ENCODE measurements at places on chromosomes 16 and 17.
A peak's percentile ranks its signal among the peaks of the same experiment; 100 is the strongest.

DNA sequence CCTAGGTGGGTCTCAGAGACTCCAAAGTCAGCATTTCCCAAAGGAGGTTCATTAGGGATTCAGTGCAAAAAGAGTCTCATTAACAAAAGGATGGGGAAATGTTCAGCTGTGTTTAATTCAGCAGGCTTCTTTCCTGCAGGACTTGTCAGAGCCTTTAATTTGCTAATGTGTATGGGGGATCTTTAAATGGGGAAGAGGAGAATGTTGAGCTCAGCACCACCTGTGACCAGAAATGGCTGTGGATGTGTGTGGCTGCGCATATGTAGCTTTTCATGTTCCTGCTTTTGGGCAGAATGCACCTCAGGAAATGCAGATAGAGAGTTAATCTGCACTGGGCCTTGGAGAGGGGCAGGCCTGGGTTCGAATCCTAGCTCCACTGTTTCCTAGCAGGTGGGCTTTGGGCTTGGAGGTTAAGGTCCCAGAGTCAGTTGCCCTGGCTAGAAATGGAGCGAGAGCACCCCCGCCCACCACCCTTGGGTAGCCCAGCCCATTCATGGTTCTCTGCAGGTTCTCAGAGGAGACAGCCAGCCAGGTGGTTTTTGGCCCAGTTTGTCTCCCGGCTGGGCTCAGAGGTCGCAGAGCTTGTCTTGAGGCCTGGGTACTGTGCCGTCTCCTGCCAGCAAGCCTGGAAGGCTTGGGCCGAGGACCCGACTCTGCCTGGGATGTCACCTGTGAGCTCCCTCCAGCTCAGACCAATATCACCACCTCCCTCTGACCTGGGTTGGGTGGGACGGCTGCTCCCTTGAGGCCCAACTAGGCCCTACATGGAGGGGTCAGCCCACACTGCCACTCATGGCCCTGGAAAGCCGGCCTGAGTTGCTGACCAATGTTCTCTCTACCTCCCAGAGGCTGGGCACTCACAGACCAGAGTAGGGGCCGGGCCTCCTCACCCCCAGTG is 9.3 kb downstream of the ADCY7 start:
- H3K27me3 ChIP-seq, result no peaks in the 10 kb centered on the region
- DNase-seq, result peak; percentile 42
- H3K4me3 ChIP-seq, result no peak overlapping the region

- no peaks in the 10 kb centered on the region for H3K27me3 ChIP-seq
- H3K36me3 ChIP-seq, result no peaks in the 10 kb centered on the region
- peaks cover 23% of the 10 kb centered on the region for H3K4me1 ChIP-seq
Observed at GRCh38 chr17:79017546-79018369, 6.2 kb upstream of the C1QTNF1 start.

DNA sequence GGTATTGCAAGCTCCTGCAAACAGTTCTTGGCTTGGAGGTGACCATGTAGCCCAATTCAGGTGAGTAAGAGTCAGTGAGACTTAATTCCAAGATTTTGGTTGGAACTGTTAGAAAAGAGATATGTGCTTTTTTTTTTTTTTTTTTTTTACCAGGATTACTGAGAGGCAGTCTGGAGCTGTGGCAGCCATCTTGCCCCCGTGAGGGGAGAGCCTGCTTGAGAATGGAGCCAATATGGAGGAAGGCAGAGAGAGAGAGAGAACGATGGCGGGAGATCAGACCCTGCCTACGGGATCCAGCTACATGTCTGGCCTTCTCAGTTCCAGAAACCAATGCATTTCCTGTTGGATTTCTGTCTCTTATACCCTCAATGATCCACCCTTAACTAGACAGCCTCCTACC is 97.8 kb downstream of the MYH11 start:
- no peak for DNase-seq
- no peaks in the 10 kb centered on the region for H3K36me3 ChIP-seq
- no peak overlapping the region for H3K4me3 ChIP-seq
- H3K27ac ChIP-seq, result no peak overlapping the region

GRCh38 chr17:51152766-51153209 is 571 bp upstream of the NME1 start:
- peak overlapping the region; percentile 59 for H3K27ac ChIP-seq
- no peak for DNase-seq
- H3K4me1 ChIP-seq, result peaks cover 13% of the 10 kb centered on the region
- no peaks in the 10 kb centered on the region for H3K27me3 ChIP-seq

DNA sequence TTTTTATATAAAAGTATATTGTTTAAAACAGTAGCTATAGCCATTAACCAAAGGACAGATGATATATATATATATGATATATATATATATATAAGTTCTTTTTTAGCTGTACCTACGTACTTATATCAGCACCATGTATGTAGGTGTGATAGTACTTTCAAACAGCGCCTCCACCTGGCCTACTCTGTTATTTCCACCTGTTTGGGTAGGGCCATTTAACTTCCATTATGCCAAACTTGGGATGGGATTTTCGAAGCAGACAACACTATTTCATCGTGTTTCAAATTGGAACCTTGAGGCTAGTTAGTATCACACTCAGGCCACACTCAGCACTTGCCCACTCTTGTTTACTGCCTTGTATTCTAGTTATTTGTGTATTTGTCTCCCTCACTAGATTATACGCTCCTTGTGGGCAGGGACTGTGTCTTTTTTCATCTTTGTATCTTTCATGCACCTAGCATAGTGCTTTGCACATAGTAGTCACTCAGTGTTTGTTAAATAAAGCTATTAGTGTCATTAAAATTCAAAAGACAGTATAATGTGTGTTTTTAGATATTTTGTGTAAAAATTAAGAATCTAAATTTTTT is 11.8 kb upstream of the CLTC start:
- peaks cover 69% of the 10 kb centered on the region for H3K36me3 ChIP-seq
- H3K27me3 ChIP-seq, result no peaks in the 10 kb centered on the region
- DNase-seq, result no peak
- H3K4me1 ChIP-seq, result no peaks in the 10 kb centered on the region

DNA sequence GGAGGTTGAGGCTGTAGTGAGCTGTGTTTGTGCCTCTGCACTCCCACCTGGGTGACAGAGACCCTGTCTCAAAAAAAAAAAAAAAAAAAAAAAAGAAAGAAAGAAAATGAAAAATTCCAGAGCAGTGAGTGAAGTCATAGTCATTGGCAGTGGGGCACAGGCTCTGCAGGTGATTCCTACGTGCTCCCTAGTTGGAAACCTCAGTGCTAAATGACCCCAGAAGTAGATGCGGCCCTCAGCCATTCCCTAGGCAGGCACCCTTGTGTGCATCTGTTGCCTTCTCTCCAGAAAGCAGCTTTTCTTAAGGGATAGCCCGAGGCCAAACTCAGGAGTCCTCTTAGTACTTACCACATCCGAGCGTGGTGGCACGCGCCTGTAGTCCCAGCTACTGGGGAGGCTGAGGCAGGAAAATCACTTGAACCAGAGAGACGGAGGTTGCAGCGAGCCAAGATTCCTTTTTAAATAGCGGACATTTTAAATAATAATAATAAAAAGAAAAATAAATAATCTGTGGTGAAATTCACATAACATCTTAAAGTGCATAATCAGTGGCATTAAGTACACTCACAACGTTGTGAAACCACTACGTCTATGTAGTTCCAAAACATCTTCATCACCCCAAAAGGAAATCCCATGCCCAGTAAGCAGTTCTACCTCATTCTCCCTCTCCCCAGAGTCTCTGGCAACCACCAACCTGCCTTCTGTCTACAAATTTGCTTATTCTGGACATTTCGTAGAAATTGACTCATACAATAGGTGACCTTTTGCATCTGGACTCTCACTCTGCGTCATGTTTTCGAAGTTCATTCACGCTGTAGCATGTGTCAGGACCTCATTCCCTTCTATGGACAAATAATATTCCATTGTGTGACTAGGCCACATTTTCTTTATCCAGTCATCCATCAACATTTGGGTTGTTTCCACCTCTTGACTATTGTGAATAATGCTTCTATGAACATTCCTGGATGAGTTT is 12.5 kb upstream of the SPHK1 start:
- DNase-seq, result peak; percentile 73
- no peaks in the 10 kb centered on the region for H3K27me3 ChIP-seq
- H3K36me3 ChIP-seq, result no peaks in the 10 kb centered on the region
- H3K4me1 ChIP-seq, result peaks cover 34% of the 10 kb centered on the region
- peak overlapping the region; percentile 97 for H3K27ac ChIP-seq

DNA sequence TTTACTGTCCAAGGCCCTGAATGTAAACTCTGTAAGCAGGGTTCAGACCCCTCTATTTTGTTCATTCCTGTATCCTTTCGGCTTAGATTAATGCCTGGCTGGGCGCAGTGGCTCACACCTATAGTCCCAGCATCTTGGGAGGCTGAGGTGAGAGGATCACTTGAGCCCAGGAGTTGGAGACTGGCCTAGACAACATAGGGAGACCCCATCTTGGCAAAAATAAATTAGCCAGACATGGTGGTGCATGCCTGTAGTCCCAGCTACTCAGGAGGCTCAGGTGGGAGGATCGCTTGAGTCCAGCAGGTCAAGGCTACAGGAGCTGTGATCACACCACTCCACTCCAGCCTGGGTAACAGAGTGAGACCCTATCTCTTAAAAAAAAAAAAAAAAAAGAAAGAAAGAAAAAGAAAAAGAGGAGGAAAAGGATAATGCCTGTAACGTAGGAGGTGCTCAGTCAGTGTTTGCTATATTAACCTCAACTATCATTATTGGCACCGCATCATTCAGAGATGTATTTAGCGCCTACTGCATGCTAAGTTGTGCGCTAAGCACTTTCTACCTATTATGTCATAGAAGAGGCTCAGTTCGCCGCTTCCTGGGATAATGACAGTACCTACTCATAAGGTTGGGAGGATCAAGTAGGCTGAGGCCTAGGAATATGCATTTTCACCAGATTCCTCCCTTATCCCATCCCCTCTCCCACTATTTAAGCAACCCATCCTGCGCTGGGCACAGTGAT is 5.0 kb downstream of the SOCS1 start:
- no peaks in the 10 kb centered on the region for H3K36me3 ChIP-seq
- no peaks in the 10 kb centered on the region for H3K27me3 ChIP-seq
- no peaks in the 10 kb centered on the region for H3K4me1 ChIP-seq
- H3K4me3 ChIP-seq, result no peak overlapping the region
- H3K27ac ChIP-seq, result no peak overlapping the region

GRCh38 chr16:85369060-85369459 is 244.1 kb upstream of the GSE1 start:
- H3K36me3 ChIP-seq, result no peaks in the 10 kb centered on the region
- DNase-seq, result no peak
- H3K4me3 ChIP-seq, result no peak overlapping the region
- H3K4me1 ChIP-seq, result peaks cover 47% of the 10 kb centered on the region

GRCh38 chr16:11245988-11246387 is 10.0 kb downstream of the SOCS1 start:
- no peaks in the 10 kb centered on the region for H3K36me3 ChIP-seq
- no peak overlapping the region for H3K4me3 ChIP-seq
- no peak overlapping the region for H3K27ac ChIP-seq
- H3K4me1 ChIP-seq, result no peaks in the 10 kb centered on the region
- no peaks in the 10 kb centered on the region for H3K27me3 ChIP-seq

DNA sequence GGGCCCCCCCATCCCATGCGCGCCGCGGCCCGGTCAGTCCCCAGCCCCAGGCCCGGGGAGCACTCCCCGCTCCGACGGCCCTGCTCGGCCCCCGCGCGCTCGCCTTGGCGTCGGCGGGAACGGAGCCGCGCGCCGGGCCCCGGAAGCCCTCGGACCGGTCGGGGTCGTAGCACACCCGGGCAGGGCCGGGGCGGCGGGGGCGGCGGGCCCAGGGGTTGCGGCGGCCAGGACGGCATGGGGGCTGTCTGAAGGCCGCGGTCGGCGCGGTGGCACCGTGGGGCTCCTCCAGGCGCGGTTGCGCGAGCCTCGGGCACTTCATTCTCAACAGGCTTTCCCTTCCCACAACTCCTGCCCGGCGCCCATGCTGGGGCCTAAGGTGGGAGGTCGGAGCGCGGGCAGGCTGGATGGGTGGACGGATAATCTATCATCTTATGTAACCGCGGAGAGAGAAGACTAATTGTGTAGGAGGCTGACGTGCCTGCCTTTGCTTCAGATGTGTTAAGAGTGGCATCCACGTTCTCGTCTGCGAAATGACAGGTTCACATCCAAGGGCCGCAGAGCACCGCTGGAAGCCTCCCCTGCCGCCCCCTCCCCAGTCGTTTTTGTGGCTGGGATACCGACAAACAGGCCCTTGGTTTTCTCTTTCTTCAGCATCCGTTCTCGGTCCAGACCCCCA is 708 bp downstream of the BAIAP2 start:
- H3K4me1 ChIP-seq, result peaks cover 39% of the 10 kb centered on the region
- H3K27me3 ChIP-seq, result no peaks in the 10 kb centered on the region
- H3K27ac ChIP-seq, result peak overlapping the region; percentile 89
- no peak for DNase-seq

DNA sequence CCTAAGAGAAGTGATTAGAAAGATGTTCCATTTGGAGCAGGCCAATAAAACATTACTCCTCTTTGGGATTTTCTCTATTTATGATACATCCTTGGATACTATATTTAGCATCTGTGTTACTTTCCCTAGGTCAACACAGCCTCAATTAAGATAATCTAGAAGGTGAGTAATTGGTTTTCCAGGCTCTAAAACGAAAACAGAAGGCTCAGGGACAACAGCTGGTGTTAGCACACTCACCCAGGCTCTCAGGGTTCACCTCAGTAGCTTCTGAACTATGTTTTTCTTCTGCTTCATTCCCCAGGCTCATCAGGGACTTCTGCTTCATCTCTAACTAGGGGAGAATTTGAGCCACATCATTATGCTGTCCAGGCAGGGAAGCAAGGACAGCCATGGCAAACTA is 76.6 kb downstream of the ZZEF1 start:
- DNase-seq, result no peak
- H3K27me3 ChIP-seq, result no peaks in the 10 kb centered on the region
- no peak overlapping the region for H3K27ac ChIP-seq
- no peaks in the 10 kb centered on the region for H3K4me1 ChIP-seq
- H3K36me3 ChIP-seq, result peaks cover 70% of the 10 kb centered on the region

DNA sequence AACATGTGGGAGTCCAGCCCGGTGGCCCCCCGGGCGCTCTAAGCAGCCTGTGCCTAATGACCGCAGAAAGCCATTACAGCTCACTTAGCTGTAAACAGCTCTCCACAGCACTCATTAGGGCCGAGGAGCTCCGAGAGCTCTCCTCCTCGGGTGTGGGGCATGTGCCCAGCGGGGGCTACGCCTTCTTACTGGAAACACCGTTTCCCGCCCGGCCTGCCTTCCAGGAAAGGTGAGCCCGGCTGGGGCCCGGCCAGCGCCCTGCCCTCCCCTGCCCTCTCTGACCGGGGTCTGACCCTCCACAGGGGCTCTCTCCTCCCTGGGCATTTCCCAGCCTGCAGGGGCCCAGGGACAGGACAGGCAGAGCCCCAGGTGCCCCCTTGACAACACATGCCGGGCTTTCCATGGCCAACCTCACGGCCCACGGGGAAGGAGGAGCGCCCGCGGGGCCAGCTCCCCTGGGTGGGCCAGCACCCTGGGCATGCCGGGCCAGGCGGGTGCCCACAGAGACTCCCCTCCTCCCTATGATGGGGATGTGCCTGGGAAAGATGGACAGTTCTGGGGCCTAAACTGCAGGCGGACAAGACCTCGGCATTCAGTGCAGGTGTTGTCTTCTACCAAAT is 72.6 kb downstream of the SDK2 start:
- no peak overlapping the region for H3K4me3 ChIP-seq
- no peak overlapping the region for H3K27ac ChIP-seq
- H3K36me3 ChIP-seq, result no peaks in the 10 kb centered on the region
- no peaks in the 10 kb centered on the region for H3K4me1 ChIP-seq

All from RWPE2 (cell line).